H7 (cell line): ENCODE measurements at places on chromosomes 7 and 10. TPM values are rescaled to one million over a fixed set of nuclear protein-coding genes. Genes with fewer than 3 reads are reported as not detected.

The CACNB2 gene
- 1.0 and 2.2 TPM in 2 replicates for total RNA-seq

GRCh38 chr7:1305873-1306272 lies 73.2 kb downstream of the UNCX start:
- no peak for DNase-seq

GRCh38 chr10:58574058-58574457 lies 61.4 kb downstream of the BICC1 start:
- no peak for DNase-seq

DNA sequence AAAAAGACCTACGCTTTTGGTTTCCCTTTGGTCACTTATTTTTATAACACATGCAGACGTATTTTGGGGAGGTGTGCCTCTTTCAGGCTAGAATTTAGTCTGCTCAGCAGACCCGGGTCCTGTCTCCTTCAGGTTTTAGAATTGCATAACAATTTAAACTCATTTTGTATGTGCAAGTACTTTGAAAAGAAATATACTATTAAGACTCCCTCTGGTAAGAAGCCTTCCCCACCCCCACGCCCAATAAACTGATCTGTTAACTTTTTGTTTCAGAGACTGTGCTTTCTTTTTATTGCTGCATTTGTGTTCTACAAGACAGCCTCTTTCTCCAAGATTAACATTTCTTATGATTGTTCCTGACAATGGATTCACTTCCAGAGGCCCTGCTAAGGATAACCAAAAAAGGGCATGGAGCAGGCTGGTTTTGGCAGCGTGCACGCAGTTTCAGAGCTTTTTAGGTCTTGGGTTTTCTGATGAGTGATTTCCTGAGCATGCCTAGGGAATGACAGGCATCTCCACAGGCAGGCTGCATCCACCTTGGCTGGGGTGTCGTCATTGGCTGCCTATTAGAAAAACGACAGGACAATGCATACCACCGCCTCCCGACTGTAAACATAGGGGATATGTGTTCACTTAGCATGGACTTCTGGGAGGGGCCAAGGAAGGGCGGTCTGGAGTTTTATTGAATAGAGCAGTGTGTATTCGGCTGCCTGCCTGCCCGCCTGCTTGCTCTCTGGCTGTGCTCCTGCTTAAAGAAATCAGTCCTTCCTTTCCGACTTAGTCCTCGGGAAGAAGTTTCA lies at the start of gene CALD1:
Gene CALD1 (plus strand): TSS at position 694 of the 800 bp plus-strand sequence. CDS start 88,100 bp downstream, outside the sequence.
- DNase-seq, result peak; percentile 68

The HPS6 gene
- 28.6 and 31.1 TPM in 2 replicates for total RNA-seq

DNA sequence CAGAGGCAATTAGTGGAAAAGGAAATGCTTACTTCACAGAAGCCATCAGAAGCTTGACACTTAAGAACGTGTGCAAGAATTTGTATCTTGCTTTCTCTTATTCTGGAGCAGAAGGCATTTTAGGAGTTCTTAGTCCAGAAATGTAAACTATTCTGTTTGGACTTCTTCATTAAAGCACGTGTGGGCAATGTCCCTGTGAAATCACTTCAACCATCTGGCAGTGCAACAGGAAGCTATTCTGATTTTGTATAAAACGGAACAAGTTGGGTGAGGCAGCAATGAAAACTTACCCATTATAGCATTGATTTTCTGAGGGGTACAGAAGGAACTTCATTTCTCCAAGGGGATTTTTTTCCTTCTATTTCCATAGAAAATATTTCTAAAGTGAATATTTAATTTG lies 21.3 kb upstream of the ARHGAP21 start:
- DNase-seq, result no peak

The ANKRD61 gene
- total RNA-seq, result 0.18 and 0.31 TPM in 2 replicates

The IFIT1B gene
- total RNA-seq, result not detected in 2 replicates

The CTAGE4 gene
- total RNA-seq, result 4.9 and 7.5 TPM in 2 replicates

GRCh38 chr10:86688398-86688921 lies 20.1 kb downstream of the LDB3 start:
- DNase-seq, result peak; percentile 91

DNA sequence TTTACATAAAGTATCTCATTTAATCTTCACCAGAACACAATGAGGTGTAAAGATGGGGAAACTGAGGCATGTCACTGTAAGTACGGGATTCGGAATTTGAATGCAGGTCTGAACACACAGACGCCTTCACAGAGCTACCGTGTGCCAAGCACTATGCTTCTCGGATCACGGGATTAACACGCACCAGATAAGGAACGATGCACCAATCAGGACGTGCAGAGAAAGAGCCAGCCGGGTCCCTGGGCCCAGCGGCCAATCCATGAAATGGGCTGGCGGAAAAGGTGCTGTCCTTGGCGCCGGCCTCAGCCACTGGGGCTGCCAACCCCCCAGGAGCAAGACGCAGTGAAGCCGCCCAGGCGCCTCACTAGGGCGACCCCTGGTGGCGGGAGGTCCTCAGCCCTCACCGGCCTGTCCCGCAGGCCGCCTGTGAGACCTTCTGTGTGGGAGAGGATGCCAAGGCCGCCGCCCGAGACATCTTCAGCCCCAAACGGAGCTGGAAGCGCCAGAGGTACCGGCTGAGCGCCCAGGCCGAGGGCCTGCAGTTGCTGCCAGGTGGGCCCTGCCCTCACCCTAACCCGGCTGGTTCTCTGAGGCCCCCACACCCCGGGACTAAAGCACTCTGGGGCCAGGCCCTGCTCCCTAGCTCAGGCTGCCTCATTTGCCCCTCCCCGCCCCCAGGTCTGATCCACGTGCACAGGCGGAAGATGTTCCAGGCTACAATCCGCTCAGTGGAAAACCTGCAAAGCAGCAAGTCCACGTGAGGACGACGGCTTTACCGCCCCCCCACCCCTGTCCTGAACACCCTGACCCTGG lies 15.6 kb downstream of the ATG9B start:
- DNase-seq, result peak; percentile 97

DNA sequence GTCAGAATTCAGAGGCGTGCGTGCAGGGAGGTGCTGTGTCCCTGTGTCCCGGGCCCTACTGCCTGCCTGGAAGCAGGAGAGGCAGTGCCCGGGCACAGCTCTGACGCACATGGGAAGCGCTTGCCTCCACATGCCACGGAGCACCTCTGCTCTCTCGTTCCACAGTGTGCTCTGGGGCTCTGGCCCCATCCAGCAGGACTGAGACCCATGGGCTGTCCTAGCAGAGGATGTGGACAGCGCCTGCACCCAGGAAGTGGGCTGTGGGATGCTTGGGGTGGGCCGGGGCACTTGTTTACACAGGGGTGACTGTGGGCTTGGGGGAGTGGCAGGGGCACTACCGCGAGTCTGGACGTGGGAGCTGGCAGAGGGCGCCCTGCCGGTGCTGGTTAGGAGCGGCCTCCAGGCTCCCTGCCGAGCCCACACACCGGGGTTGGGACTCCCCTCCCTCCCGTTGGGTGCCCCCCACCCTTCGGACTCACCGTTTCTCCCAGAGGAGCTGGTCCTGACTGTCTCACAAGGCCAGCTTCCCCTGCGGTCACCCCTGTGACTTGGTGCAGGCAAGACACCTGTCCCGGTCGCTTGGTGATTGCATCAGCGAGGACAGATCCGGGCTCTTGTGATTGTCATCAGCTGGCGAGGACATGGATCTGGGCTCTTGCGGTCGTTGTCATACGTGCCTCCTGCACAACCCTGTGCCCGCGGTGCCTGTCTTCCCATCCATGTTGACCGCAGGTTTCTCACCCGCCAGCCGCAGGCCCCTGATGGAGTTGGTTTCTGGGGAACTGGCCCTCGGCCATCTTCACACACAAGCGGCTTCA lies 83.1 kb downstream of the NKX6-2 start:
- DNase-seq, result no peak

GRCh38 chr7:4610768-4611467 lies 71.2 kb upstream of the FOXK1 start:
- peak; percentile 75 for DNase-seq

DNA sequence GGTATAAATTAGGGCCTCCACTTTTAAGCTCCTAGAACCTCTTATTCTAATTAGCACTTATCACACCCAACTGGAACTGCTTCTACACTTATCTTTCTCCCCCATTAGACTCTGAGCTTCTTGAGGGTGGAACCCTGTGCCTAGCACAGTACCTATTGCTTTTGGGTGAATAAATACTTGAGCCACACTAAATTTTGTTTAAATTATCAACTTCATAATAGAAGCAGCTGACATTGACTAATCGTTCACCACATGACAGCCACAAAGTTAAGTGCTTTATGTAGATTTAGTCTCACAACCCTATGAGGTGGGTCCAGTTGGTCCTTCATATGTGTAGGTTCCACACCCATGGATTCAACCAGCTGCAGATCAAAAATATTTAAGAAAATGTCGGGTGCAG lies 36.0 kb upstream of the DNAJB12 start:
- no peak for DNase-seq

The SLC18A3 gene
- not detected in 2 replicates for total RNA-seq
